ENCODE measurements at places on chromosomes 12 and 14.

GRCh38 chr14:22588526-22589095 is 413 bp downstream of the DAD1 start:
- no peak for DNase-seq

- no peak for DNase-seq
These were observed 12.8 kb downstream of the KCNC2 start for GRCh38 chr12:75196865-75197264.

DNA sequence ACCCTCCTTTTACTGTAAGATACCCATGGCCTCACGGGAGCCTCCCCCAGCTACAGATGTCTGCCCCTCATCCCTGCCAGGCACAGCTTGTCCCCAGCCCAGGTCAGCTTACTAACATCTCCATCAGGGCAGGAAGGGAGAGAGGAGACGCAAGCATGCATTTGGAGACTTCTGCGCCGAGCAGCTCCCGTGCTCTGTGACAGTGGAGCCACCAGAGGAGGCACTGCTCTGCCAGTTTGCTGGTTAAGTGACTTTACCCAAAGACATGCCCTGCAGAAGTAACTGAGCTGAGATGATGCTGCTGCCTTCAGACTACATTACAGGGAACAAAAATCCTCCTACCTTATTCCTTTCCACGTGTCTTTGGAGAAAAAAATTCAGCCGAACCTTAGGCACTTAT is 133.4 kb downstream of the ESRRB start:
- DNase-seq = no peak

- DNase-seq = no peak
These were observed 27.8 kb downstream of the TBX3 start for GRCh38 chr12:114655934-114656749.

DNA sequence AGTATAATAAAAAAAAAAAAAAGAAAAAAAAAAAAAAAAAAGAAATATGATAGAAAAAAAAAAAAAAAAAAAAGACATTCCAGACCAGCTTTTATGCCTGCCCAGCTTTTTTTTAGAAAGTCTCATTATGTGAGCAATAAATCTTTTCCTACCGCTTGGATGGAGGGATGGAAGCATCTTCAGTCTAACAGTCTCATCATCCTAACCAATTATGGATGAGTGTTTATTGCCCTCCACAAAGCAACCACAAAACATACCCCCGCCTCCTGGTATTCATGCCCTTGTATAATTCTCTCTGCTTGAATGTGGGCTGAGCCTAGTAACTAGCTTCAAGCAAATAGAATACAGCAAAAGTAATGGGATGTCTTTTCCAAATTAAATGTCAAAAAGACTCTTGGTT is 33.7 kb upstream of the ADAMTS20 start:
- DNase-seq = no peak

DNA sequence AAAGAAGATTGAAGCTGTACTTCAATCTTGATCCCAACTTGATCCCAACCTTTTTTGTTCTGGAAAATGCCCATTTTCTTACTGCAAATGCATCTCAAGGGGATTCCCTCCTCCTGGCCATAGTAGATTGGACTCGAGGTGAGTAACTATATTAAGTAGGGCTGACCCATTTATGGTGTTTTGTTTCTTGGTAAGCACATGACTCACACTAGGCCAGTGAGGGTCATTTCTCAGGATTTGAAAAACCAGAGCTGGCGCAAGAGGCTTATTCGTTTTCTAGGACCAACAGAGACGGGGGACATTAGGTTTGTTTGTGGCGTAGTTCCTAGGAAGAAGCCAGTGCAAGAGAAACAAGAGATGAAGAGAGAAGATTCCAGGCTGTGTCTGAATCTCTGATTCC is 51.4 kb downstream of the MRPL42 start:
- no peak for DNase-seq

- no peak for DNase-seq
These were observed 50.2 kb upstream of the ELK3 start for GRCh38 chr12:96143827-96144565.

DNA sequence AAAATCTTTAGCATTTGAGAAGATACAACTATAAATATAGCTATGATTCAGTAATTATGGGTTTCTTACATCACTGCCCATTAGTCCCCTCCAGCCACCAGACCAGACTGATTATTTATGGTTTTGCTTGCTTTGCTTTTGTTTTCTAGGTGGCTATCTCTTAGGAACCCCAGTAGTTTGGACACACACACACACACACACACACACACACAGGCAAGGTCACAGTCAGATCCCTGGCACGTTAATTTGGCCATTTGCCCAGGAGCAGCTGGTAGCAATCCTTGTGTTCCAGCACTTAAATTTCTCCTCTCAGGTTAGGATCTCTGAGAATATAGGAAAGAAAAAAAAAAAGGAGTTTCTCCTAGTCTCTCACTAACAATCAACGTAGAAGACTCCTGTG is 90.2 kb upstream of the RESF1 start:
- peak; percentile 16 for DNase-seq

GRCh38 chr12:19847294-19848059 is 408.2 kb downstream of the AEBP2 start:
- no peak for DNase-seq

DNA sequence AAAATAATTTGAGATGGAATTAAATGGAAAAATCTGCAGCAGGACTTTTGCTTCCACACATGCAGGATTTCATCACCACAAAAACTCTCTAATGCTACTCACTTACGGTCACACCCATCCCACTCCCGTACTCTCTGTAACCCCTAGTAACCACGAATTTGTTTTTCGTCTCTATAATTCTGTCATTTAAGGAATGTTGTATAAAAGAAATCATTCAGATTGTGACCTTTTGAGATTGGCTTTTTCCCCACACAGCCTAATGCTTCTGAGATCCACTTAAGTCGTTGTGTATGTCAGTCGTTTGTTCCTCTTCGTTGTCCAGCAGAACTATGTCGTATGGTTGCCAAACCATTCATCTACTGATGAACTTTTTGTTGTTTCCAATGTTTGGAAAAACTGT is 19.8 kb upstream of the PZP start:
- no peak for DNase-seq

GRCh38 chr14:103118018-103118662 is 5.1 kb upstream of the TNFAIP2 start:
- DNase-seq = peak; percentile 78

GRCh38 chr14:100979079-100979478 is 75.6 kb upstream of the RTL1 start:
- DNase-seq = no peak

DNA sequence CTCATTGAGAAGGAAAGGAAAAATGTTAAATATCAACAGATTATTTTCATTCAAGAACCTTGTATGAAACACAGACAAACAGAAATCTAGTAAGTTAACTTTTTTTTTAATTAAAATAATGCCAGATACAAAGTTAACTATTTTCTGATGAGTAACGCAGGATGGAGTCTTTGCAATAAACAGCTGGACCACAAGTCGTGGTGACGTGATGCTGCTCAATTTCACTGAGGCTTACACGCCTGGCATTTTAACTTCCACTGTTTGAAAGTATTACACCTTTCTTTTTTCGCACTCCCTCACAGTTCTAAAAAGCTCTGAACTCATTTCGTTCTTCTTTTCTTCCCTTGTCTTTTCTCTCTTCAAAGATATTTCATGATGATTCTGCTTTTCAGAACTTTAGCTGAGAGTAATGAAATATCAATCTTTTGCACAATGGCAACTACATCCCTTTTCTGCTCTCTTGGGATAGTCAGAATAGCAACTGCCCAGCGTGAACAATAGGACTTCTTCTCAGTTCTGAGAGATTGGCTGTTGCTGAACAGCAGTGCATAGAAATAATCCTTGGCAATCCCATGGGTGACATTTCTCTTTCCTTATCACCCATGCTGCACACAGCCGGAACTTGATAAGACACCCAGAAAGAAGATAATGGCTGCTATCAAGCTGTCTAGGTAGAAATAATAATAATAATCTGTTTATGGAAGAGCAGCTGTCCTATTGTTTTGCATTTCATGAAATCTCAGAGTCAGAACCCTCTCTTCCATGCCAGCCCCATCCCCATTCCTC is 160.5 kb downstream of the BTG1 start:
- DNase-seq = peak; percentile 39

- peak; percentile 19 for DNase-seq
These were observed 168.2 kb downstream of the ACSS3 start for GRCh38 chr12:81245907-81246570.

DNA sequence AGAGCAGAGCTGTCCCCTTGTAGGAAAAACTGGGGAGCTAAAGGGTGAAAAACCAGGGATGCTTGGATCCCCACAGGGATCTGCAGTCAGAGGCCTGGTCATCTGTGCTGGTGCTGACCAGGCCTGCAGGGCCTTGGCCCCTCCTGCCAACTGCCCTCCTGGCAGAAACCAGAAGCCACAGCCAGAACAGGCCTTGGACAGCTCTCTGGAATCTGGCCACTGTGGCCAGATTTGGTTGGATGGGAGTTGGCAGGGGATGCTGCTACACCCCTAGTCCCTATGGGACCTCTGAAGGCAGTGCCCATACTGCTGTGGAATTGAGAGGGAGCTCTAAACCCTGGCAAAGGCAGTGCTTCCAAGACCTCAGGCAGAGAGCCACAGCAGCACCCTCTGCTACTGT is 9.2 kb upstream of the GPX2 start:
- DNase-seq = no peak

DNA sequence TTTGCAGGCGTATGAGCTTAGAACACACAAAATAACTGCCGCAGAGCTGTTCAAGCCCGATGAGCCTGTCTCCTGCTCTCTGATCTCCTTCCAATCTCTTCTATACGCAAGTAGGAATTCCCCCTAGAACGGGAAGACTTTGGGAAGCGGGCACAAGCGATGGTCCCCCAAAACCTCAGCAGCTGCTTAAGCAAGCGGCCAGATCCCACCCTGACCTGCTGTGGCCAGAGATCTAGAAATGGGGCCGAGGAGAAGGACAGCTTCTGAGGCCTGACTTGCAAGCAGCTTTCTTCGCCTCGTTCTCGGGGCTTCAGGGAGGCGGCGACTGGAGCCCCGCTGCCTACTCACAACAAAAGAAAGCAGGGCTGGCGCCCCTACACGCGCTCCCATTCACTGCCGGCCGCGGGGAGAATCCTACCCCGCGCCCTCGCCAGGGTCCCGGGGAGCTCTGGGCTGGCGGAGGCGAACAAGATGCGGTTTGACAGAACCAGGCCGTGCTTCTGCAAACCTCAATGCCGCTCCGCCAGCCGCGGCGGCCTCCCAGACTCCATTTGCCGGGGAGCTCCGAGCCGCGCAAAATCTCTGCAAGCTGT is 922 bp downstream of the TBX5 start:
- DNase-seq = no peak

DNA sequence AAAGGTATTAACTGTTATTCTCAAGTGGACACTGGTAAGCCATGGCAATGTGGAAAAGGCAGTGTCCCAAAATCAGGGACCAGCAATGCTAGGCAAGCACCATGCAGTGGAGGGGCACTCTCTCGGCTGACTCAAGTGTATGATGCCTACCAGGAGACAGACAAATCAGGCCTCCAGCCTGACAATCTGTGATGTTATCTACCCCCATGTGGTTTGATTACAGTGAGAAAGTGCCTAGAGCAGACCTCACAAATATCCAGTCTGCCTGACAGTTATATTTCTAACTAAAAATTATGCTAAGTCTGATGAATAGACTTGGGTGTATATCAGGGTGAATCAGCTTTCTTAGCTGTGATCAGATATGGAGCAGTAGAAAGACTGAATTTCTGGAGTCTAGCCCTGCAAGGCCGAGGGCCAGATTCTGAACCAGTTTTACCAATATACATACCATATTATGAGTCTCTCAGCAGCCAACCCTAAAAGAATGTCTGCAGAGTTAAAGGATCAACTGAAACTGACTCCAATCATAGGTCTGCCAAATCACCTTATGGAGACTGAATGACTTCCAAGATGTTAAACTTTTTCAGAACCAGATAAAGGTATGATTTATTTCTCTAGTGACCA is 3.2 kb downstream of the PLBD1 start:
- no peak for DNase-seq

GRCh38 chr12:946631-947030 is 2.9 kb downstream of the RAD52 start:
- no peak for DNase-seq

DNA sequence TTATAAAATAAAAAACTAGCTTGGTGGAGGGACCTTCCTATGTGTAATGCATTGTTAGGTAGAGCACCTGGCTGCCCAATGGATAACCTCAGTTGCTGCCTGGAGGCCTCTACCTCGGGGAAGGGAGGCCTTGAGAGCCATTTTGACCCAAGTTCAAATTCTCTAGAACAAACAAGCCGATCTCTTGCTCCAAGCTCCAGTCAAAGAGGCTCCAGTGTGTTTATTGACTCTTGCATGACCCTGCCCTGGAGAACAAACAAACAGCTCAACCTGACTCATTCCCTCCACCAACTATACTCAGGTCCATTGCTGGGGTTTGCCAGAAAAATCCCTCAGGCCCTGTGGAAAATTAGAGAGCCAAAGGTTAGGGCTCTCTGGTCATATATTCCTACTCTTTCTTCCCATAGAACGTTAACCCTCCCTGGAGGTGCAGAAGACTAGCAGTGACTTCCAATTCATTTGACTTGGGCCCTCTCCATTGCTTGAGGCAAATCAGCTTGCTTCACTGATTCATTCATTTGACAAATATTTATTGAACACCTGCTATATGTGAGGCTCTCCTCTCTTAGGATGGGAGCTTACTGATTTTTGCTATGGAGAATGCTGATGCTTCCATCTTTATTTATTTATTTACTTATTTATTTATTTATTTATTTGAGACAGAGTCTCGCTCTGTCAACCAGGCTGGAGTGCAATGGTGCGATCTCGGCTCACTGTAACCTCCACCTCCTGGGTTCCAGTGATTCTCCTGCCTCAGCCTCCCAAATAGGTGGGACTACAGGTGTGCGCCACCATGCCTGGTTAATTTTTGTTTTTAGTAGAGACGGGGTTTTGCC is 73.7 kb upstream of the CISTR start:
- DNase-seq = no peak

- DNase-seq = no peak
These were observed 25.5 kb downstream of the SLC25A3 start for GRCh38 chr12:98618952-98619351.

DNA sequence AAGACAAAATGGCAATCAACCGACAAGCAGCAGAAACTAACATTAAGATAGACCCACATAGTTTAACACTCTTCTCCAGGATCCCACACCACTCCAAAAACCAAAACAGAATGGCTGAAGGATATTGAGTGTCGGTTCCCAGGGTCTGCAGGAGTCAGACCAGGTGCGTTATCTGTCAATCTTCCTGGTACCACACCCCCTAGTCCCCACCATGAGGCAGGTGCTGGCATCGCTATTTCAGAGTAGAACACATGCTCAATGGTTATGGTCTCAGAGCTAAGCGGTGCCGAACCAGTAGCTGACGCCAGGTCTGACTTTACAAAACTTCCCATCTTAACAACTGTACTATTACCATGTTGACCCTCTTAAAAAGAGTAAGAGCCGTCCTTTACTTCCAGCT is 10.2 kb downstream of the STX2 start:
- no peak for DNase-seq

DNA sequence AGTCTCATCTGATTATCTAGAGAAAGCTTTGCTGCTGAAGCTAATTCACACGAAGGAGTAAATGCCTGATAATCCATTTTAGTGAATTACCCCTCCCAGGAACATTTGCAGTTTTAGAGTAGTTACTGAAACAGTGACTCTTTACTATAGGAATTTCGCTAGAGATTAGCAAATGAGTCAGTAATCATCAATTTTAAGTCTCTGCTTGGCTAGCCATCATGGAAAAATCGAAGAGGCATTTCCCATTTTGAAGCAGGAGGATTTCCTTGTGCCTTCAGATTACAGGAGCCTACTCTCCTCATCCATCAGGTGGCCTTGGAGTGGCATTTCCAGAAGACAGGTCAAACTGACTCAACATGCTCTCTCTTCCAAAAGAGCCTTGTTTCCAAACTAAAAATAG is 154.5 kb downstream of the EGLN3 start:
- no peak for DNase-seq

All from cardiac muscle cell (in vitro differentiated cells and primary cell).